ENCODE measurements at places on chromosomes 1 and 21.

DNA sequence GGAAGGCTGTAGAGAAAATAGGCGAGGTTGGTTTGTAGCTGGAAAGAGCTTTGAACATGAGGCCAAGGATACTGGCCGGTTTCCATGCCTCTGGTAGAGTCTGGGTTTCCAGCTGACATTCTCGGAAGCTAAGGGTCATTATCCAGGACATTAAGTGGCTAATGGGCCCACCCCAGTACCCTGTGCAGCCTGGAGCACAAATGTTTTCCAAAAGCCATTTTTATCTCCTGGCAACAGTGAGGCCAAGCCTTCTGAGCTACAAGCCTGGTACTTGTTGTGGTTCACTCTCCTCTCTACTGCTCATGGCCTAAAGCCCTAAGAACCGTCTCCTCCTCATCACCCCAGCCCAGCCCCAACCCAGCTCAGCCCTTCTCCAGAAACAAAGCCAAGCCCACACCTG, 122.9 kb downstream of the DMRTA2 start:
- no peak for DNase-seq

- DNase-seq: no peak
These were observed 10.0 kb downstream of the URB2 start for GRCh38 chr1:229636042-229636441.

DNA sequence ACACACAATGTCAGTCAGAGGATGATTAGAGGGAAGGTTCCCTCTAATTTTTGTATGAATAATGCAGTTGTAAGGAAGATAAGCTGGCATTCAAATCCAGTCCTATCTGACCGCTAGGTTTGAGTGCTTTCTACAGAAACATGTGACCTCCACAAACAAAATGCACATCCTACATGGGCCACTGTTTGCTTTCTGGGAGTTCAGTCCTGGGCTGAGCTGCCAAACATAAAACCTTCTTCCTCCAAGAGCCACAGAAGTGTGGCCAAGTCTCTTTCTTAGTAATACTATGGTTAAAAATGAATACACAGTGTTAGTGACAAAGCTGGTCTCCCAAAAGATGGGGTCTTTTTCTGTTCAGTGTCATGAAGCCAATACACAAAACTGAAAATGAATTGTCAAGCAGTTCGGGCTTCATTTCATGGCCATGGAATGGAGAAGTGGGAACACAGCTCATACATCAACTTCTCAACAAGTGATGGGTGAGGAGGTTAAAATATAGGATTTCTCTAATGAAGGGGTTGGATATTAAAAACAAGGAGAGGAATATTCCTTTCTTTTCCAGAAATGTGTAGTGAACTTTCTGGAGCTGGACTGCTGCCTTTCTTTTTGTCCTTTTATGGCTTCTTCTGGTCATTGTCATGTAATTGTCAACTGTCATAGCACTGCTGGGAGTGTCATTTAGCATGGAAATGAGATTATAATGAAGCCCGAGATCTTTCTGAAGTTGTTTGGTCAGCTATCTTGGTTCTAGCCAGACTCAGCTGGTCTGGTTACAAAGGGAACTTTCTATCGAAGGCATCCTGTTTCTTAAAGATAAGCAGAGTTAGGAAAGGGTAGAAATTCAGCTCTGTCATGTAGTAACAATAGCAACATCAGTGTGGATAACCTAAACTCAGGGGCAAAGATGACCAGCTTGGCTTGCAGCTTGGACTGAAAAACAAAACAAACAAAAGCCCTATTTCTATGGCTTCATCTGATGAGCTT, 135.1 kb downstream of the CHD1L start:
- no peak for DNase-seq

- no peak for DNase-seq
These were observed 42.1 kb downstream of the TMCO4 start for GRCh38 chr1:19757641-19758040.

DNA sequence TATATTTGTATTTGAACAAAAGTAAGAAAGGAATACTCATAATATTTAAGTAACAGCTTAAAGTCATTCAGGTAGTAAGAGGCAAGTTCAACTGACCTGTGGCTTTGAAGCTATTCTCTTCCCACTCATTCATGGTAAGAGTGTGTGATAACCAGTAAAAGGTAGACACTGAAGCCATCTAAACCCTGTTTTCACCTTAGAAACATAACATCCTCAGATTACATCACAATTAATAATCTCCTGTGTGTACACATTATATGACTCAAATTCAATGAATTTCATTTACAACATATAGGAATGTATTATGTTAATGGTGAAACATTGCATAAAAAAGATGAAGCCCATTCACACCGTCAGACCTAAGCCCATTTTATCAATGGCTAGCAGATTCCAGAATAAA, 364.8 kb upstream of the SNX7 start:
- DNase-seq: no peak

DNA sequence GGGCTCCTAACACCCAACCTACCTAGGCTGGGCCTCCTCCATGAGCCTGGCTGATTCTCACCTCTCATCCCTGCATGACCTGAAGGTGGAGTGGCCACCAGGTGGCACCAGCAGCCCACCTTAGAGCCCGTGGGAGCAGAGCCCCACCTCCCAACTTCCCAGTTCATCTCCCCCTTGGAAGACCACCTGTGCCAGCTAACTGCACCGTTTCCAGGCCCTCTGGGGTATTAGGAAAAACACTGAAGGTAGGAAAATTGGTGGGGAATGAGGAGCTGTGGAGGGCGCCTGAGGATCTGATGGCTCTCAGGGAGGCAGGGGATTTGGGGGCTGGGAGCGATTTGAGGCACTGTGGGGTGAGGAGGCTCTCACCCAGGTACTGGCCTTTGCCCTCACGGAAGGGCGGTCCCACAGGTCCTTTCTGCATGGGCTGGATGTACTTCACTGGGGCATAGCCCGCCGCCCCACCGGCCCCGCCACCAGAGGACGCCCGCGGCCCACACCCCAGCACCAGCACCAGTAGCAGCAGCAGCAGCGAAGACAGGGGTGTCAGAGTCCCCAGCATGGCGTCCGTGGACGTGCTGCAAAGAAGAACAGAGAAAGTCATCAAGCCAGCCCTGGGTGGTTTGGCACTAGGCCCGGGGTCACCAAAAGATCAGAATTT, 11.1 kb downstream of the ADPRS start:
- DNase-seq: peak; percentile 76

DNA sequence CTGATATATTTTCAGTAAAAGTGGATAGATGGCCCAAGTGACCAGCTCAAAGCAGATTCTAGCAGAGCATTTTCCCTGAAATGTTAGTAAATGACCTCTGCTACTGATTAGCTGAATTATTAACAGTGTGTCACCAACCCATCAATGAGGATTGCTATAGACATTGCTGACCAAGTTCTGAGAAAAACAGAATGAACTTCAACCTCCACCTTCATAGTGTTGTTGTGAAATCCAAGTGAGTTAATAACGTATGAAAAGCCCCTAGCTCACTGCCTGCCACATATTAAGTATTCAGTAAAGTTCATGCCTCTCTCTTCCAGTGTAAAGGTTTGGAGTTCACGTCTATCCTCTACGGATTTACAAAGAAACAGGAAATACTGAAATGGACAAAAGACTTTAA, 15.8 kb downstream of the PLPP3 start:
- DNase-seq: no peak

GRCh38 chr1:30853350-30853749, 55.2 kb downstream of the SDC3 start:
- no peak for DNase-seq

DNA sequence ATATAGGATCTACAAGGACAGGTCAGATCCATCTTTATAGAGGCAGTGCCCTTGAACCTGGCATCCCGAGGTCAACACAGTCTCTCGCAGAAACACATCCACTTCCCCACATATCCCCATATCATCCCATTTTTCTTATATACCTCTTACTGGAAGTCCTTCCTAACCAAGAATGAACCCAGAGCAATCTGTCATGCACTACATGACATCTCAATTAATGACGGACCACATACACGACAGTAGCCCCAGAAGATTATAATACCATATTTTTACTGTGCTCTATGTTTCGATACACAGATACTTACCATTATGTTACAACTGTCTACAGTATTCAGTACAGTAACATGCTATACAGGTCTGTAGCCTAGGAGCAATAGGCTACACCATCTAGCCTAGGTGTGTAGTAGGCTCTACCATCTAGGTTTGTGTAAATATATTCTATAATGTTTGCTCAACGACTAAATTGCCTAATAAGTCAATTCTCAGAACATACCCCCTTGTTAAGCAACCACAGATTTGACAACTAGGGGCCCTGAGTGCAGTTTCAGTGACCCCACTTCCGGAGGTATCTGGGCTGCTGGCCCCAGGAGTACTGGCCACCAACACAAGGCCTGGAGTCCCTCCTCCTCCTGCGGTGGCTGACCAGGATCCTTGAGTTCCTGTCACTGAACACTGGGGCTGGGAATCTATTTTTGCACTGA, 28.1 kb downstream of the PTPN14 start:
- DNase-seq: no peak

DNA sequence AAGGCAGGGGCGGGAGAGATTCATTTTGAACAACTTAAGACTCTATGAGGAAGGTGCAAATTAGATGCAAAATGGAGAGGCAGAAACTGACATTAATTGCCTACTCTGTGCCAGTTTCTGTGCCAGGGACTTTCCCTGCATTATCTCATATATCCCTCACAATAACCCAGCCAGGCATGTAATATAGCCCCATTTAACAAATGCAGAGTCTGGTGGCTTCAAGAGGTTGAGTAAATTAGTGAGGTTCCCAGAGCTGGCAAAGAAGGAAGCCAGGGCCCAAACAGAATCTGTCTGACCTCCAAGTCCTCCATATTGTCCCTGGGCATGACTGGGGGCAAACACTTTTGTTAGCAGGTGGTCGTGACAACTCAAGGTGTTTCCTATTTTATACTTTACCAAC, 199.8 kb downstream of the ASTN1 start:
- no peak for DNase-seq

- DNase-seq: no peak
These were observed 90.4 kb downstream of the RGS21 start for GRCh38 chr1:192407206-192407605.

DNA sequence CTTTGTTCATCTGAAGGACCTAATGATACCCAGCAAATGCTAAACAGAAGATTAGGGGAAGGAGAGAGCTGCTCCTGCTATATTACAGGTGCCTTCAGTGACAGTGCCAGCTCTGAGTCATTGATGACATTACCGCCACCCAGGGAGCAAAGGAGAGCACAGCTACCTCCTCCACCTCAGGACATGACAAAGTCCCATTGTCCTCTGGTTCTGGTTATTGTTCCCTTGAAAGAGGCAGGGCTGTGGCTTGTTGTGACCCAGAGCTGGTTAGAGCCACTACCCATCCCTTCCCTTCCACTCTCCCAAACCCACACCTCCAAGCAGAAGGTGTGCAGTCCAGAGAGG, 363.5 kb upstream of the DUSP10 start:
- no peak for DNase-seq

- DNase-seq: no peak
These were observed 3.8 kb downstream of the NT5C1A start for GRCh38 chr1:39668111-39668510.

GRCh38 chr1:147627435-147628110, 42.8 kb downstream of the ACP6 start:
- peak; percentile 74 for DNase-seq

DNA sequence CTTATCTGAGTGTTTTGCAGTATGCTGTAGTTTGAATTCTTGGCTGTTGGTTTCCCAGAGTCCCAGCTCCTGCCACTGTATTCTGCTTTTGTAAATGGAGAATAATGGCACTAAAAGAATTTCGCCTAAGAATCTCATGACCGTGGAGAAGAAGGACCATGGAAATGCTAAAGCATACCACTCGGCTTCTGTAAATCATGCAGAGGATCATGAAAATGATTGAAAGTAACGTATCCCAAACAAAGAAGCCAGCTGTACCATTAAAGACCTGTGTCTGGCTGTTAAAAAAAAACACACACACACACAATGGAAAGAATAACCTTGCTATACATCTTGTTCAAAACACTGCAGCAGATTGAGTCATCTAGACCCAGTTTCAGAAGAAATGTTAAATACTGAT, 287.9 kb downstream of the ZNF326 start:
- DNase-seq: no peak

GRCh38 chr1:7541629-7542028, 229.5 kb upstream of the VAMP3 start:
- DNase-seq: no peak

- peak; percentile 45 for DNase-seq
These were observed 57.8 kb downstream of the EDARADD start for GRCh38 chr1:236451796-236452373.

DNA sequence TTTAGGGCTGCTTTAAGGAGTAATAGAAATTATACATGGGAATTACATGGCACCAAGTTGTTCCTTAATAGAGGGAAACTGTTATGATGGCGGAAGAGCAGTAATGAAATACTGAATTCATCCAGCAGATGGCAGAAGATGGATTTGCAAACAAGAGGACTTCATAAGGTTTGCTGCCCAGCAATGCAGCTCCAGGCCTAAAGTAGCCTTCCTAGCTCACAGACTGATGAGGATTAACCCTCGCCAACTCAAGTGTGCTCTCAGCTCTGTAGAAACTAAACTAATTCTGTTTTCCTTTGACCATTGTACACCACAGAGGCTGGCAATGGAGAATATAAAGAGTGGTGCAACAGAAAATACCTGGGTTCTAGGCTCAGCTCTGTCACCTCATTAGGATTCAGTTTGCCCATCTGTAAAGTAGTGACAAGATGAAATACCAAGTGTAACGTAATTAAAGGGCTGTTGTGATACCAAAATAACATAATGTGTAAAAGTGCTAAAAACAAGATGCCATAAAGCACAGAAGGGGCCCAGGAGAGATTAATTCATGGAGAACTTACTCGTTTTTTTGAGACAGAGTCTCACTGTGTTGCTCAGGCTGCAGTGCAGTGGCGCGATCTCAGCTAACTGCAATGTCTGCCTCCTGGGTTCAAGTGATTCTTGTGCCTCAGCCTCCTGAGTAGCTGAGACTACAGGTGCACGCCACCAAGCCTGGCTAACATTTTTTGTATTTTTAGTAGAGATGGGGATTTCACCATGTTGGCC, 102.4 kb upstream of the SERBP1 start:
- peak; percentile 80 for DNase-seq

DNA sequence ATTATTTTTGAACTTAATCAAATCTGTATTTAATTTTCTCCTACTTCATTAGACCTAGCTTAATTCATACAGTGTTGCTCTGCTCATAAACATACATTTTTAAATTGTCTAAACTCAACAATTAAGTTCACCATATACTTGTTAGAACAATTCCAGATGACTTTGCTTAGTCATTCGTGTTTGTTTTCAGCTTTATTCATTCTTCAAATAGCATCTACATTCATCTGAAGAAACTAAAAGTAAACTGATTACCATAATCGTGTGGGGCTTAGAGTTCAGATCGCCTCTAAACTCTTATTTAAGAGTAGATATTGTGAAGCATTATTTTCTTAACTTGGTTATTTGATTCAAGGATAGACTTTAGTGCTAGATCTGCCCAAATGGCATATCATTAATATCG, 34.4 kb downstream of the KLHL20 start:
- DNase-seq: no peak
